ENCODE measurements at places on chromosomes 4 and X. TPM values are rescaled to one million over a fixed set of nuclear protein-coding genes. Genes with fewer than 3 reads are reported as not detected.
A peak's percentile ranks its signal among the peaks of the same experiment; 100 is the strongest.

GRCh38 chrX:37640142-37640541 is 45.4 kb upstream of the XK start:
- no peak overlapping the region for H3K27ac ChIP-seq
- H3K4me3 ChIP-seq: no peak overlapping the region
- no peak for DNase-seq
- no peaks in the 10 kb centered on the region for H3K36me3 ChIP-seq
- no peaks in the 10 kb centered on the region for H3K4me1 ChIP-seq

- no peak overlapping the region for H3K27ac ChIP-seq
- H3K27me3 ChIP-seq: no peaks in the 10 kb centered on the region
- peaks cover 26% of the 10 kb centered on the region for H3K4me1 ChIP-seq
- no peak overlapping the region for H3K4me3 ChIP-seq
- peaks cover 11% of the 10 kb centered on the region for H3K36me3 ChIP-seq
- no peak for DNase-seq
Measured at GRCh38 chr4:25941457-25942221, 27.6 kb downstream of the SMIM20 start.

- peak overlapping the region; percentile 9 for H3K27ac ChIP-seq
- no peaks in the 10 kb centered on the region for H3K27me3 ChIP-seq
- peaks cover 2% of the 10 kb centered on the region for H3K36me3 ChIP-seq
- peak; percentile 10 for DNase-seq
Measured at GRCh38 chrX:134622056-134622812, 36.0 kb downstream of the PLAC1 start.

DNA sequence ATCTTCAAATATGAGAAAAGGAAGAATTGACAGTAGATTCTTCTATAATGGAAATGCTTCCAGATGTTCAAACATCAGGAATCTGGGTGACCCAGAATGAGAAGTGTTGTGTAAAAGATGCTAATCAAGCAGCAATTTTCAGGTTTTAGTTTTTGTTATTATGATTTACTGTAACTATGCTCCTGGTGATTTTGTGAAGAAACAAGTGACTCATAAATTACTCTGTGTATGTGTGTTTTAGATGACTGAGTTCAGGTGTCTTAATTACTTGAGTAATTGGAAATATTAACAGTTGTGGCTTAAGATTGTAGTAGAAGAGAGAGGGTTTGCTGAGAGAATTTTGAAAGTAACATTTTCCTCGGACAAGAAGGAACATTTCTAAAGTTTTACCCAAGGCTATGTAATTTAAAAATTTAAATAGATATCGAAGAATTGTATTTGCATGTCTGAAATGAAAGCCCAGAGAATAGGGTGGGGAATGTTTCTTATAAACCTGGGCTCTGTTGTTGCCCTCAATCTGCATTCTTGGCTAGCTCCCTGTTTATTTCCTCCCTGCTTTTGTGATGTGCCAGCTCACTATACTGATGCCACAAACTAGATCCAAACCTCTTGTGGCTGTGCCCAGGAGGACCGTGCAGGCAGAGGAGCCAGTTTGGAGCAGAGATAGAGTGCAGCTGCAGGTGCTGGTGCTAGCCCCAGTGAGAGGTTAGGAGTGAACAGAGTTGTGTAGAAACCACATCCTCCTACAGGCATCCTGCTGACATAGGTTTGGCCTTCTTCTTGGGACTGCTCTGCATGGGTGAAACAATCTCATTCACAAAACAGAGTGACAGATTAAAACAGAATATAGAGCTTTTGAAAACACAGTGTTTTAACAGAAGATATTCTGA is 25.4 kb upstream of the TNIP3 start:
- peak overlapping the region; percentile 65 for H3K4me3 ChIP-seq
- peak; percentile 71 for DNase-seq
- no peaks in the 10 kb centered on the region for H3K27me3 ChIP-seq
- peaks cover 8% of the 10 kb centered on the region for H3K36me3 ChIP-seq
- peaks cover 59% of the 10 kb centered on the region for H3K4me1 ChIP-seq

DNA sequence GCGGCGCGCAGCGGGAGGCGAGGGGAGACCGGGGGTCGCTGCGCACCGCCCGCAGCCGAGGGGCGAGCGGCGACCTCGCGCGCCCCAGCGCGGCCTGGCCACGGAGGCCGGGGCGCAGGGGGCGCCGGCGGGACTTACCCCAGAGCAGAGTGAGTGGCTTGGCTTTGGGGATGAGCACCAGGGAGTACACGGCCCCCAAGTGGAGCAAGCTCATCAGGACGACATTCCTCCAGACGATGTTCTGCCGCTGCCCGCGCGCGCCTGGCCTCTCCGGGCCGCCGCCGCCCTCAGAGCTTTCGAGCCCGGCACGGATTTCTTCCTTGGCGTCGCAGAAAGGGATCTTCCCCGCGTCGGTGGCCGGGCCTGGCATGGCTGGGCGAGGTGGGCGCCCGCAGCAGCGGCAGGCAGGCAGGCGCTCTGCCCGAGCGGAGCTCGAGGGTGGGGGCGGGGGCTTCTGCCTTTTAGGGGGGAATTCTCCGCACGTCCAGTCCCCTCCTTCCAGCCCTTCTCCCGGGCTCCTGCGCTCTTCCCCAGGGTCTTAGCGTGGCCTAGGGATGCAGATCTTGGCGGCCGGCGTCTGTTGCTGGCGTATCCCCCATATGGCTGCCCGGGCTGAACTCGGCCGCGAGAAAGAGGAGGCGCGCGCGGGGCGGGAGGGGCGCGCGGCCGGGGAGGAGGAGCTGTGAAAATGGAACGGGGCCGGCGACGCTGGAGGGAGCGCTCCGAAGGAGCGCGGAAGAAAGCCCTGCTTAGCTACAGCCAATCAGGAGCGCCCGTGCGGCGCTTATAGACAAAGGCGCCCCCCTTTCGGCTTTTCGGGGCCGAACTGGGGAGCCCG is at the start of gene SCD5:
Gene SCD5 (minus strand): TSS at position 629 of the 838 bp plus-strand sequence. CDS start 259 bp downstream, at position 370.
- peak; percentile 57 for DNase-seq
- H3K27me3 ChIP-seq: peaks cover 64% of the 10 kb centered on the region
- peak within 1 kb of the TSS; percentile 77 for H3K4me3 ChIP-seq
- peak within 1 kb of the TSS; percentile 22 for H3K27ac ChIP-seq
- peaks cover 16% of the 10 kb centered on the region for H3K4me1 ChIP-seq
- no peaks in the 10 kb centered on the region for H3K36me3 ChIP-seq

DNA sequence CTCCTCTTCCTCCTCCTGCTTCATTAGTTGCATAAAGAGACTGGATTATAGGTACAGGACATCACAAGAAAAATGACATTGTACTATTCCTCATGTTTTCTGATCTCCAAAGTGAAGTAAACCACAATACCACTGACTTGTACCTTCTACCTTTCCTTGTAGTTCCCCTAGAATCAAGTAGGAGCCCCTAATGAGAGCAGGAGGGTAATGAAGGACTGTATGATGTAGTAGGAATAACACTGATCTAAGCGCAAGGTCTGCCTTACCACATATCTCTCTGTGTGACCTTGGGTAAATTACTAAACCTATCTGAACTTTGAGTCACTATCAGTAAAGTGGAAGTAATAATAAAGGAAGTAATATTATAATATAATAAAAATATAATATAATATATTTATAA is 3.6 kb downstream of the VSIG4 start:
- no peaks in the 10 kb centered on the region for H3K36me3 ChIP-seq
- no peak for DNase-seq
- no peak overlapping the region for H3K4me3 ChIP-seq
- H3K27me3 ChIP-seq: no peaks in the 10 kb centered on the region
- H3K4me1 ChIP-seq: peaks cover 2% of the 10 kb centered on the region

- no peak overlapping the region for H3K27ac ChIP-seq
- H3K4me3 ChIP-seq: no peak overlapping the region
- H3K27me3 ChIP-seq: no peaks in the 10 kb centered on the region
- H3K36me3 ChIP-seq: no peaks in the 10 kb centered on the region
- DNase-seq: no peak
- no peaks in the 10 kb centered on the region for H3K4me1 ChIP-seq
Measured at GRCh38 chr4:138558886-138559285, 316.7 kb upstream of the SLC7A11 start.

DNA sequence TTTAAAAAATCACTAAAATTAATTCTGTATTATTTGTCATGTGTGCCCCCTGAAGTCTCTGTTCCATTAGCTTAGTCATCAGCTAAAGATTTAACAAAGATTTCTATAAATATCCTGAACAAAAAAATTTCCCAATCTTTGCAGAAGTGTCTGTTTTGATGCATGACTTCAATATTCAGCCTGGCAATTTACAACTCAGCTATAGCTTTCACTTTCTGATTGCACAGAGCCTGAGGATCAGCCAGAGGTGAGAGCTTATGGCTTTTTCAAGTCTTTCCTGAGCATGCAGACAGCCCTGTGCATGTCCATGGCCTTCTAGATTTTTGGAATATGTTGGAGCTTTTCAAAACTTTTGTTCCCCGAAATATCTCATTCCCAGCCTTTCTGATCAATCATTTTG is 420.1 kb downstream of the ZNF674 start:
- no peaks in the 10 kb centered on the region for H3K27me3 ChIP-seq
- H3K4me1 ChIP-seq: peaks cover 6% of the 10 kb centered on the region
- DNase-seq: peak; percentile 5
- no peak overlapping the region for H3K4me3 ChIP-seq

DNA sequence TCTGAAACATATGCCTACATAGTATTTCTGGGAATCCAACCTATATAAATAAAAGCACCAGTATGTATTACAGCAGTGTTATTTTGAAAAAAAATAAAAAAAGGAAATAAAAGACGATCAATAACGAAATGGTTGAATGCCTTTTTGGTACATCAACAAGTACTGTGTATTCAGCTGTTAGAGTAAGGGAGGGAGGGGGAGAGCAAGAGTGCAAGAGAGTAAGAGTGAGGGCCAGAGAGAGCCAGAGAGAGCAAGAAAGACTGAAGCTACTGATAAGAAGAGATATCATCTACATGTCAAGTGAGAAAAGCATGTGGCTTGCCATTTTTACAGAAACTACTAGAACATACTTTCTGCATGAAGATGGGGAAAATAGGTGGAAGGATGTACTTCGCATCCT is 1.8 kb downstream of the SPIN4 start:
- H3K27ac ChIP-seq: no peak overlapping the region
- peaks cover 3% of the 10 kb centered on the region for H3K27me3 ChIP-seq
- peaks cover 7% of the 10 kb centered on the region for H3K36me3 ChIP-seq
- peaks cover 21% of the 10 kb centered on the region for H3K4me1 ChIP-seq

DNA sequence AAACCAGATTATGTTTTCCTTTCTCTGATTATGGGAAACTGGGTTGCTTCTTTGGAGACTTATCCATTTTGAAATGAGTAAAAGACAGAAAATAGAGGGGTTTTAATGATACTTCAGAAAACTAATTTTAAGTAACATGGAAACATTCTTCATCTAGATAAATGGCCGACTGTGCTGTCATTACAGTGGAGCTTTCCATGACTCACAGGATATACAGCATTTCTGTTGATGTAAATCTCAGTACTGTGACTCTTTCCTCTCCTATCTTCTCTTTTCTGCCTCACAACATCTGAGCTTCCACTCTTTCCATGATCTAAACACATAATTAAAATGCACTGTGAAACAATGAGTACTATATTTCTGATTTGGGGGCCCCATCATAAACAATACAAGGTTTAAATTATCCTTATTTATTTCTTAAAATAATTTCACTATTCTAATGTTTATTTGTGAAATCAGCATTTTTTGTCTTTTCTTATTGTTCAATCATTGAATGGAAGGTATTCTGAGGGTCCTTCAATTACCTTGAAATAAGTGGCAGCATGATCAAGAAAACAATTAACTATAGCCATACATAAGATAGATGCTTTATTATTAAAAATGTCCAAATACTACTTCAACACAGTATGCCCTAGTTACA is 19.3 kb downstream of the SEC24D start:
- H3K4me3 ChIP-seq: no peak overlapping the region
- no peak overlapping the region for H3K27ac ChIP-seq
- H3K4me1 ChIP-seq: no peaks in the 10 kb centered on the region
- peaks cover 34% of the 10 kb centered on the region for H3K36me3 ChIP-seq
- H3K27me3 ChIP-seq: no peaks in the 10 kb centered on the region
- DNase-seq: no peak

GRCh38 chr4:47837908-47838294 is at the start of gene CORIN:
Gene CORIN, minus strand, starts transcription at chr4:47838067. Its CDS starts 118 bp downstream, at chr4:47837949.
- H3K4me1 ChIP-seq: peaks cover 24% of the 10 kb centered on the region
- H3K36me3 ChIP-seq: no peaks in the 10 kb centered on the region
- H3K27me3 ChIP-seq: peaks cover 21% of the 10 kb centered on the region
- peak within 1 kb of the TSS; percentile 77 for H3K4me3 ChIP-seq
- DNase-seq: no peak

GRCh38 chr4:23337292-23337691 is 552.6 kb downstream of the PPARGC1A start:
- H3K4me1 ChIP-seq: peaks cover 25% of the 10 kb centered on the region
- no peaks in the 10 kb centered on the region for H3K36me3 ChIP-seq
- no peak overlapping the region for H3K27ac ChIP-seq

- peaks cover 1% of the 10 kb centered on the region for H3K4me1 ChIP-seq
- H3K36me3 ChIP-seq: no peaks in the 10 kb centered on the region
- H3K27ac ChIP-seq: no peak overlapping the region
- H3K4me3 ChIP-seq: no peak overlapping the region
Measured at GRCh38 chr4:8728536-8729407, 136.2 kb downstream of the CPZ start.

GRCh38 chrX:113974881-113975280 is 609.0 kb upstream of the HTR2C start:
- no peak overlapping the region for H3K27ac ChIP-seq
- no peaks in the 10 kb centered on the region for H3K4me1 ChIP-seq
- no peak for DNase-seq
- no peaks in the 10 kb centered on the region for H3K36me3 ChIP-seq

Gene PDZD4
- 0.60 TPM for total RNA-seq

Gene DDX53
- total RNA-seq: not detected

Gene HPGDS
- total RNA-seq: 0.15 TPM

Gene MTTP
- total RNA-seq: not detected

Gene STBD1
- total RNA-seq: 1.2 TPM

Gene PLK4
- 61.4 TPM for total RNA-seq

Gene CT45A10
- not detected for total RNA-seq

Gene NLRP2B
- not detected for total RNA-seq

Gene AFF2
- 1.8 TPM for total RNA-seq

Gene CISD2
- total RNA-seq: 40.7 TPM

Data from activated CD4-positive, alpha-beta T cell treated with anti-CD3 and anti-CD28 coated beads, Interleukin-2, amount 10 ng/mL, durations not matched to agents 7 days and 5 days (primary cell).